Smooth muscle cell of the brain vasculature (primary cell): ENCODE measurements at places on chromosomes 1 and 21.

DNA sequence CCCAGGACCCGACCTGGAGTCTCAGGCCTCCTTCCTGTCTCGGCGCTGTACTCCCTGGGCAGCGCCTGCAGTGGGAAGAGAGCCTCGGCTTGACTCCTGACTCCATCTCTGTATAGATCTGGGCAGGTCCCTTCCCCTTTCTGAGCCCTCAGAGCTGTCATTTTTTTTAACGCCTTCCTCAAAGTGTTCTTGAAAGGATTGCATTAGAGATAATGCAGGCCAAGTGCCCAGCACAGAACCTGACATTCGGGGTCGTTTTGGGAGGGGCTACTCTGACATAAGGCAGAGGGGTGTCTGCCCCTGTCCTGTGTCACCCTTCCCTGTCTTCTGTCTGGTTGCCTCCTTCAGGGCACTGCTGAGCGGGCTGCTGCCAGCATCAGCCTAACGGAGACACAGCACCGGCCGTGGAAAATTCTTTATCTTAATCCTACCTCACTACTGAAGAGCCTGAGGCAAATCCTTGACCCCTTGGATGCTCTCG, 271.6 kb downstream of the TRABD2B start:
- no peak for DNase-seq

DNA sequence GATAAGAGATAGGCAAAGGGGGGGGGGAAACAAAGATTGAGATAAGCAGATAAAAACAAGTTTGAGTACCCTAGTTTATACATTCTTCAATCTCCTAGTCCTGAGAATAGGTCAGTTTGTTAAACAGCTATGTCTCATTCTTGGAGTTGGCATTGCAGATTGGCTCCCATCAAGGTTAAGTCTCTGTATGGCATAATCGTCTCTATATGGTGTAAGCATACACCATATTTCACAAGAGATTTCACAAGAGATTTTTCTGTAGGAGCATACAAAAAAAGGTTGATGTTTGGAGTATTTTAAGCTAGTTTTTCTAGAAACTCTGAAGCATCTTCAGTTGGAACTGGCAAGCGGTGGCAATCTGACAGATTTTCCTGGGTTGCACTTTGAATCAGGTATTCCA, 35.8 kb downstream of the NCAM2 start:
- no peak for DNase-seq

DNA sequence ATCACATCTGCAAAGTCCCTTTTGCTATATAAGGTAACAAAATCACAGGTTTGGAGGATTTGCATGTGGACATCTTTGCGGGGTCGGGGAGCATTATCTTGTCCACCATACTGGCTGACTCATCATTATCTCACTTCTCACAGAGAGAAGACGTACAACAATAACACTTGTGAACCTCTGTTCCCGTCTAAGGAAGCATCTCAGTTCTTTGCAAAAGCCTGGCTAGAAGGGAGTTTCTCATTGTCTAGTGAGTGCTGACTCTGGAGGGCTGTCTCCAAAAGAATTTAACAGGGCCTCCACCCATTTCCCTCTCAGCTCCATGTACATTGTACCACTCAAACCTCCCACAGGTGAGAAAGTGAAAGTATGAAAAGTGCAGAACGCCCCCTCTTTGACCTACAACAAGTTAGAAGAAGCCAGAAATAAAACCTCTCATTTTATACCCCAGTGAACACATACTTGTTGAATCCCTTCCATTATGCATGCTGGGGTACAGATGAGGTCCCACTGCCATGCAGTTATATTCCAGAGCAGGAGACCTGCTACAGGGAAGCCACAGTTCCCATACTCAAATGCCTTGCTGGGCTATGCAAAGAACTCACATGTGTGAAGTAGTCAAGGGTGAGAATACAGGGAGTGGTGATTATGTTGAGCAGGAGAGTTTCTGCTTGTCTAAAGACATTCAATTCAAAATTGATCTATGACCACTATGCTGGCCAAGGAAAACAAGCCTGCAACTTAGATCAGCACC, 121.7 kb upstream of the PRDX6 start:
- no peak for DNase-seq

DNA sequence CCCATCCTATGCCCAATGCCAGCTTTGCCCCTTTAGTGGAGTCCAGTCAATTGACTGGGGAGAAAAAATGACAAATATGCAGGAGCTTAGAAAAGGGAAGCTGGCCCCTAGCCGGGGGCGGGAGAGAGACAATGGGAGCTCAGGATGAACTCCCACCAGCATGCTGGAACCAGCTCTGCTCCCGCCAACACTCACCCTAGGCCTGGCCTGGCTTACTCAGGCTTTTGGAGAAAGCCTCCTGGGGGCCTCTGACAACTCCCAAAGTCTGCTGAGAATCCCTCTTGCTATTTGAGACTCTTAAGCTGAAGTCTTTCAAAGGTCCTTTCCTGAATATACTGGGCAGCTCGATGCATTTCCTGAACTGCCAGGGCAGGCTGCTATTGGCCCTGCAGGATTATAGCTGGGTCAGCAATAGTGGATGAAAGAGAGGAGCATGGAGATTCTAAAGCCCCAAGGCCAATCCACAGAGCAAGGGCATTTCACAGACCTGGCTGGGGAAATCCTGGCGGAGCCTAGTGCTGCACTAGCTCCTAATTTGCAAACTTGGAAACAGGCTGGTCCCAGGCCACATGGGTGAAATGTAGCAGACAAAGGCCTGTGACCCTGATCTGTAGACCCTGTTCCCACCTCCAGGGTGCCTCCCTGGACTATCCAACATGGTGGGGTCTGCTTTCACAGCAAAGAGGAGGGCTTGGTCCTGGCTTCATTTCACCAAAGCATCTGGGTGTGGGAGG, 35.7 kb upstream of the CLSTN1 start:
- no peak for DNase-seq

GRCh38 chr1:44616284-44616990, 57.8 kb downstream of the TMEM53 start:
- DNase-seq, result no peak

DNA sequence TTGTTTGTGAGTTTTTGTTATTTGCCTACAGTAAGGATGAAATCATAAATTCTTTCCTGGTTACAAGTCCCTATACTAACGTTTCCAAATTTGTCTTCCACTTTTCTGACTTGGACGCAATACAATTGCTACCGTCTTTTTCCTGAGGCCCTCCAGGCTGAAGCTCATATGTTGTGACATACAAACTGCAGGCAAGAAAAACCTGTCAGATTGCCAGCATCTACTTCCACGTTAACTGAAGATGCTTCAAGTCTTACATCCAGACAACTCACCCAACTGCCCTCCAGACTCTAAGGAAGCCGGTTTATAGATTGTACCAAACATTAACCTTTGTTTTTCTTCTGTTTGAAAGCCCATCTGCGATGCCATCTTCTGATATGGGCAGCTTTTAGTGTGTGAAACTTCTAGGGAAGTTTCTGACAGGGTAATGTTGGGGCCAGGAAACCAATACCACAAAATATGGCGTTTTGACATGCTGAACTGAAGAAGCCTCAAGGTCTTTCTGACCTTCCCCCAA, 21.4 kb upstream of the RNF11 start:
- no peak for DNase-seq

DNA sequence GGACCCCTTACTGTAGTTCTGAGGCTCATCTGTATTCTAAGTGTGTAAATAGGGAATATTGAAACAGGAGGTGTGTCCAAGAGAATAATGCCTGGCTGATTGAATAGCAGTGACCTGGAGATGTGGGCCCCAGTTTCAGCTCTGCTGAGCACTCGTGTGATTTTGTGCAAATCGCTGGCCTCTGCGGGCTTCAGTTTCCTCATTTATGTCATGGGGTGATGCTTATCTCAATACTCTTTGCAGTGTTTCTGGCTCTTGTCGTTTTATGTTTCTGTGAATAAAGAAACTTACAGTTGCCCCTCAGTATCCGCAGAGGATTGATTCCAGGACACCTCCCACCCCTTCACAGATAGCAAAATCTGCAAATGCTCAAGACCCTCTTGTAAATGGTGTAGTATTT, 5.0 kb downstream of the COG2 start:
- no peak for DNase-seq
